ENCODE measurements at places on chromosomes 4 and X.

DNA sequence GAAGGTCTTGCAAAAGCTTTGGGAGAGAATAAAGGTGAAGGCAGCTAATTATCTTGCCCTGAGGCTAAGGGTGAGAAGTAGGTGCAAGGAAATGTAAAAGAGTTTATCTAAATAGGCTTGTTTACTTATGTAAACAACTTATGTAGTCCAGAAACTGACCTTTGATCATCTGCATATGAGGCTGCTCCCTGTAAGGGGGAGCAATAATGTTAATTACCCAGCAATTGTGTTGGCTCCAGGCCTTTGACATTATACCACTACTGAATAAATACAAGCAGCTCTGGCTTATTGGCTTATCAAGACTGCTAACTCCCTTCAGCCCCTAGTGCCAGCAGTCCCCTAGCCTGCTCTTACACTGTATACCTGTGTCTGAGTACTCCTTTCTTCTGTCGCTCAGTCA, 303.7 kb upstream of the GNPDA2 start:
- no peak for DNase-seq

DNA sequence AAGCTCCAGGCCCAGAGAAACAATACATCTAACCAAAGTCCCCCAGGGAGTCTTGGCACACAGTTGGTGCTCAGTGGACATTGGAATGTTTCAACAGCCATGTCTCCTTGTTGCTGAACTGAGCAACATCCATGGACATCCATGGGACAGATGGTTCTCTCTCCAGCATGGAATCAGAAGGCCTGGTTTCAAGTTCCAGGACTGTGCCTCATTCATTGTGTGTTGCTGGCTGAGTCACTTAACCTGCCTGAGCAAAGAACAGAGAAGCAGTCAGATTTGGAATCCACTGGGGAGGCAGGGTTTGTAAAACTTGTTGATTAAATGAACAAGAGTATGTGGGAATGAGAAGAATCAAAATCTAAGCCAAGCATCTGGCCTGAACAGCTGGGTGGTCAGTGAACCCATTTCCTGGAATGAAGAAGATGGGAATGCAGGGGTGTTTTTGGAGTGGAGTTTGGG, 147.9 kb downstream of the CHIC2 start:
- peak; percentile 75 for DNase-seq

DNA sequence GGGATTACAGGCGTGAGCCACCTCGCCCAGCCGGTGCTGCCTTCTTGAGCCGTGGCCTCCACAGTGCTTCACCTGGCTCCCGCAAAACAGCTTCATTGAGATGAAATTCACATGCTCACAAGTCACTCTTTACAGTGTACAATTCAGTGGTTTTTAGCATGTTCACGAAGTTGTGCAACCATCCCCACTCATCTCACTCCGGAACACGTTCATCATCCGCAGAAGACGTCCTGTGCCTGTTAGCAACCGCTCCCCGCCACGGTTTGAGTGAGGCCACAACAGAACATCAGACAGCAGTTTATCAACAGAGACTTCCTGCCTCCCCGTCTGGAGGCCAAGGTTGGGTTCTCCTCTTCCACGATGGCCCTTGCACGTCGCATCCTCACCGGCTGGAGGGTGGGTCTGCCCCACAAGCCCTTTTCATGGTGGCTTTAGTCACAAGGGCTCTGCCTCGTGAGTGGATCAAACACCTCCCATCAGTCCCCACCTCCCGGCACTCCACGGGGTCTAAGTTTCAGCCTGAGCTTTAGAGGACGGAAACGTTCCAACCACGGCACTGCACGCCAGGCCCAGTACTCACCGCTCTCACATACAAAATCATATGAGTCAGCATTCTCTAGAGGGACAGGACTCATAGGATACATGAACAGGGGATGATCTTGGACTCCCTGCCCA, 29.6 kb upstream of the SPON2 start:
- peak; percentile 79 for DNase-seq

DNA sequence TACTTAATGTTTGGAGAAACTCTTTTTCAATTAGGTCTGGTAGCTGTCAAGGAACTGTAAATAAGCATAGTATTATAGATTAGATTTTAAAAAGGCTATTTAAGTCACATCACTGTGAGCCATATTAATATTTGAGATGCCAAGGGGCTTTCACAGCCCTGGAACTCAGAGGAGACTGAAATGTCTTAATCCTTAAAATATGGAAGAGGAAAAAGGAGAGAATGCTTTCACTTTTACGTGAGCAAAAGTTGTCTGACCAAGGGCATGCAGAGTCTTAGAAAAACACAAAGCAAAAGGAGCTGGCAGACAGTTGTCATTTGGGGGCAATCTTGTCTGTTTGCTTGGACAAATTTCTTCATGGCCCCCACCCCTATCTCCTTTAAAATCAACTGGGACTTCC, 253.2 kb upstream of the IGFBP7 start:
- DNase-seq, result peak; percentile 31

DNA sequence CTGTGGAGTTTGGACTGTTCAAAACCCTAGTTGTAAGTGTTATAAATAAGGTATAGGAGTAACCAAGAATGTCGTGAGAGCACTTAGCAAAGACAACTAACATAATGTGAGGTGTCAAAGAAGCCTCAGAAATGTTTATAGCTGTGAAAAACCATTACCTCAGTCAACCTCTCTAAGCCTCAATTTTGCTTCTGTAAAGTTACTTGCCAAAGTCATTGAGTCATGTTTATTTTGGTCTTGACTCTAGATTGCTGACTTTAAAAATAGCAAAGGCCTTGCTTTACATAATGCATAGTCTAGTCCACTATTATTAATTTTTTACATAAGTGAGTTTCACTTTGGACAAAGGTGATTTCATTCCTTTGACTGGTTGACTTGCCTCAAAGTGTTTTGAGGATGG, 257.6 kb upstream of the CXXC4 start:
- DNase-seq, result no peak

DNA sequence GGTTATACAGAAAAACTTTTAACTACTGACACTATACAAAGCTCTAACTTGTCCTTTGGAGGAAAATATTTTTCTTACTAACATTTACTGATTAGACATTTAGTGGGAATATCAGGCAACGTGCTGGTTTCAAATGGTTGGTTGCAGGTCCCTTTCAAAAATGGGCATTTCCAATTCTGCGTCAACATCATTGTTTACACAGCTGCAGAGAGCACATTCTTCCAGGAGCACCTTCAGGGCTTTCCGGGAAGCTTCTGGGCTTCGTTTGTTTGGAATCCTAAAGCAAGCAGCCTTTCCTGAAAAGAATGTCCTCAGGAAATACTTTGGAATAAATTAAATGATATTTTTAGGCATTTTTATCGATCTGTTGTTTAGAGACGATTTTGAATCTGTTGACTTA, 289.7 kb downstream of the TRIML1 start:
- DNase-seq, result peak; percentile 39

GRCh38 chr4:10384974-10385373, 72.3 kb downstream of the ZNF518B start:
- no peak for DNase-seq

- no peak for DNase-seq
Measured at GRCh38 chrX:2673611-2674010, 17.5 kb upstream of the CD99 start.

DNA sequence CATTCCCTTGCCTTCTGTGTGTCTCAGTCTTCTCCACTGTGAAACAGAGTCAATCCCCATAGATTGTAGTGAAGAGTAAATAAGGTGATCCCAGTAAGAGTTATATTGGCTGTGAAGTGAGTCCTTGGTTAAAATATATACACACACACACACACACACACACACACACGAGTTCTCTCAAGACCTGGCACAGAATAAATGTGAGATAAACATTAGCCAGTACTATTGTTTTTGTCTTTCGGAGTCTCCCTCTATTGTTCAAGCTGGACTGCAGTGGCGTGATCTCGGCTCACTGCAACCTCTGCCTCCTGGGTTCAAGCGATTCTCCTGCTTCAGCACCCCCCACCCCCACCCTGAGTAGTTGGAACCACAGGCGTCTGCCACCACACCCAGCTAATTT, 44.8 kb upstream of the FAM156A start:
- DNase-seq, result no peak

- DNase-seq, result no peak
Measured at GRCh38 chrX:68411729-68412128, 21.6 kb downstream of the OPHN1 start.

DNA sequence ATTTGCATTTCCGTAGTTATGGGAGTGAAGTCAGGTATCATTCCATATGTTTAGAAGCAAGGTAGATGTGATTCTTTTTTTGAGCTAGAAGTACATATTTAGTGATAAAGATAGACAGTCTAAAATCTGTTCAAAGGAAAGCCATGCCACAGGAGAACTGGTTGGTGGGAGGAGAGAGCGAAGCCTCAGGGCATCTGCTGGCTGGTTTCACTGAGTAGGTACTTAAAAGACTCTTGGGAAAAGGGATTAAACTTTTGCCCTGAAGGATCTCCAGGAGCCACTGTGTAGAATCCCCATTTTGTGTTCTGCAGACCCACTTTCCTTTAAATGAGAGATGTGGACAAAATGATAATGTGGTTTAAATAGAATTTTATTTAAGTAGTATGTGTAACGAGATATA, 89.6 kb downstream of the SHROOM2 start:
- DNase-seq, result no peak

DNA sequence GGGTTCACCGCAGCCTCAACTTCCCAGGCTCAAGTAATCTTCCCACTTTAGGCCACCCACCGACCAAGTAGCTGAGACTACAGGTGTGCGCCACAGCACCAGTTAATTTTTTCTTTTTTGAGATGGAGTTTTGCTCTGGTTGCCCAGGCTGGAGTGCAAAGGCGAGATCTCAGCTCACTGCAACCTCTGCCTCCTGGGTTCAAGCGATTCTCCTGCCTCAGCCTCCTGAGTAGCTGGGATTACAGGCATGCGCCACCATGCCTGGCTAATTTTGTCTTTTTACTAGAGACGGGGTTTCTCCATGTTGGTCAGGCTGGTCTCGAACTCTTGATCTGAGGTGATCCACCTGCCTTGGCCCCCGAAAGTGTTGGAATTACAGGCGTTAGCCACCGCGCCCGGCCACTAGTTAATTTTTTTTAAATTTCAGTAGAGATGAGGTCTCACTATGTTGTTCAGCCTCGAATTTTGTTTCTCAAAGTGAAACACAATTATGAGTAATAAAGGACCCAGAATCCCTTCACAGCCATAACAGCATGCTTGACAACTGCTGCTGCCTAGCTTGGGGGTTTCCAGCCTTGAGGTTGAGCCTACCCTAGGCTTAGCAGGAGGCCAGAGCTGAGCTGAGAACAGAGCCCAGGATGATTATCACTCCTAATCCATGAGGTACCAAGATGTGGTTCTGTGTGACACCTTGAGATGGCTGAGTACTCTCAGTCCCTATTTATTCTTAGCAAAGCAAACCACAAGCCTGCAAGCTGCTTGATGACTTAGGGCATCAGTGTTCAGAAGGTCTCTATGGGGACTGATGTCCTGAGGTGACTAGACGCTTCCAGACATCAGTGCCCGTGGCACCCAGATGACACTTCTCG, 41.6 kb upstream of the NKRF start:
- no peak for DNase-seq

- peak; percentile 58 for DNase-seq
Measured at GRCh38 chr4:20773144-20773997, 73.1 kb downstream of the PACRGL start.

- DNase-seq, result no peak
Measured at GRCh38 chr4:2907706-2908293, 55.4 kb downstream of the NOP14 start.

- no peak for DNase-seq
Measured at GRCh38 chr4:88728146-88728545, 30.5 kb upstream of the NAP1L5 start.

GRCh38 chrX:12950851-12951594, 23.9 kb upstream of the TMSB4X start:
- DNase-seq, result peak; percentile 26
